ENCODE measurements at places on chromosomes 2 and 18. TPM values are rescaled to one million over a fixed set of nuclear protein-coding genes. Genes with fewer than 3 reads are reported as not detected.

IL1B gene
- total RNA-seq = 5.5 TPM

XDH gene
- total RNA-seq = 47.5 TPM

KCNG3 gene
- not detected for total RNA-seq

SCRN3 gene
- 27.3 TPM for total RNA-seq

CHRNG gene
- not detected for total RNA-seq

KCNE4 gene
- not detected for total RNA-seq

POU3F3 gene
- total RNA-seq = not detected

MYCN gene
- total RNA-seq = not detected

CAPN13 gene
- not detected for total RNA-seq

PJVK gene
- total RNA-seq = 7.4 TPM

SCN9A gene
- total RNA-seq = 1.9 TPM

ID2 gene
- total RNA-seq = 0.54 TPM

FASTKD1 gene
- total RNA-seq = 39.9 TPM

Data from MCF 10A (cell line).